ENCODE measurements at places on chromosomes 4 and X.

GRCh38 chr4:120699354-120699753 is 223.2 kb downstream of the PRDM5 start:
- DNase-seq, result no peak

- no peak for DNase-seq
These were observed 44.5 kb upstream of the FAAH2 start for GRCh38 chrX:57241967-57242366.

- no peak for DNase-seq
These were observed 169.4 kb upstream of the TEX13C start for GRCh38 chrX:125150231-125150630.

DNA sequence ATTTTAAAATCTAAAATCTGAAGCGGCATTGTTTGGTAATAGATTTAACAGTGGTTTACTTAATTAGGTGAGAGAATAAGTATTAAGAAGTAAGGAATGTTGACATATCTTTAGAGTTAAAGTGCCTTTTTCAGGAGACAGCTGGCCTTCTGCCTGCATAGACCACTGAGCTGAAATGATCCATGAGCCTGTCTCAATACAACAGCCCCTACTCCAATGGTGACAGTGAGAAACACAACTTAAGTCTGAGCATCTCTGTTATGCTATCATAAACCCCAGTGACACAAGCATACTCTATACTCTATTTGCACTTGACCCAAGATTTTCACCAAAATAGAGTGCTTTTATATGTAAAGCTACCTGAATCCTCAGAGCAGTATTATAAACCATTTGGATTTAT is 137.9 kb downstream of the GRIA2 start:
- no peak for DNase-seq
